Stimulated activated CD4-positive, alpha-beta T cell treated with anti-CD3 and anti-CD28 coated beads, Interleukin-2, amount 100 ng/mL, for 4 hours (primary cell): ENCODE measurements at places on chromosomes 13 and 19.

DNA sequence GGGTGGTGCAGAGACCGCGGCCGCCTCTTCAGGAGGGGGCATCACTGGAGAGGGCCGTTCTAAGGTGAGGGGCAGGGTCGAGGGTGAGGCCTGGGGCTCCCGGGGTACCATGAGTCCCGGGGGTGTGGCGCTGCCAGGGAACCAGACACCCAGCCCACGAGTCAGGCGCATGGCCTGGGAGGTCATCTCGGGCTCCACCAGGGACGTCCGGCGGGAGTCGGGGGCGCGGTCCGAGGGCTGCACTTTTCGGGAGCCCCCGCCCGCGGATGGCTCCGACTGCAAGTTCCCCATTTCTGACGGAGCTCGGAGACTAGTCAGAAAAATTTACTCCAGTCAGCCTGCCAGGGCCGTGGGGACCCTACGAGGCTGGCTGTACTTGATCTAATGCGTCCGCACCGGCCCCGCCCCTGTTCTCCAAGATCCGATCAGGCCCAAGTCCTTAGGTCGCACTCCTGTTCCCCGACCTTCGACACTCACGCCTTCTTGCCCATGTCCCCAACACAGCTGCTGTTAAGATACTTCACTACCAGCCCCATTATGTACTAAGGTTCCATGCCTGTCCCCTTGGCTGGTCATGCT, 774 bp downstream of the GGN start:
- DNase-seq, result no peak

DNA sequence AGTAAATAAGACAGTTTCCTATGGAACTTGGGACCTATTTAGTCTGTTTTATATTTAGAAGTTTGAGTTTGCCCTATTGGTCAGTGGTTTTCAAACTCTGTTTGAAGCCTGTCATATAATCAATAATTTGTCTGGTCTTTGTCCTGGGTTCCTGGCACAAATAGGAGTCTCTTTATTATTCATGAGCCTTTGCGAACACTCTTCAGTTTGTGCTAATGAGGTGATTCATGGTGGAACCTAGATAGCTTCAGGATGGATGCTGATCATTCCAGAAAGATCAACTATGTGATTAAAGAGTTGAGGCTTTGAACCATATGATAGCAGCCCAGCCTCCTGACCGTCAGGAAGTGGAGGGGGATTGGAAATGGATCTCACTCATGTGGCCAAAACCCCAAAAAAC, 10.0 kb upstream of the VWA8 start:
- DNase-seq, result no peak

- no peak for DNase-seq
Observed at GRCh38 chr19:11404588-11405222, 14.4 kb downstream of the RGL3 start.

GRCh38 chr19:13461536-13461935, 44.7 kb downstream of the CACNA1A start:
- no peak for DNase-seq

DNA sequence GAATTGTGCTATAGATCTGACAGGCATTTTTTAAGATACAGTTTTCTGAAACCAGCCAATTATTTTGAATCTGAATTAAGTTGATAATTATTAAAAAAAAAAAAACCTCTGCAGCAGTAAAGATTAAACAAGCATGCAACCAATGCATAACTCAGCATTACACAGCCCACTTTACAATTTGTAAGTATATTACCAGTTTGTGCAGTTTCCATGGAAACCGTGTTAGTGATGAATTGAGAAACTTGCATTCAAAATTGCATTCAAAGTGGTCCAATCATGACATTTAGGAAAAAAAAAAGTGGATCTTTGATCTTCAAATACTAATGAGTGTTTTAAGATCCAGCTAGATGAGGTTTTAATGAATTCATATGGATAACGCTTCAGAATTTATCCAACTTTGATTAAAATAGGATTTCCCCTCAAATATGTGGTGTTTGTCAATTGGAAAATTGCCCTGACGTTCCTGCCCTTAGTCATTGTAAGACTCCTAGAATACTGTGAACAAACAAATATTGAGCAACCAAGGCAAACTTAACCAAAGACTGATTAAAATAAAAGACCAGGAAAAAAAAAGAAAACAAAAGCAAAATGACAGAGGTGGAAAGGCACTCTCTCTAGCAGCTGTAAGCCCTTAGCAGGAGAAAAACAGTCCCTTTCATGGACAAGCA, 314.8 kb upstream of the MAB21L1 start:
- no peak for DNase-seq

DNA sequence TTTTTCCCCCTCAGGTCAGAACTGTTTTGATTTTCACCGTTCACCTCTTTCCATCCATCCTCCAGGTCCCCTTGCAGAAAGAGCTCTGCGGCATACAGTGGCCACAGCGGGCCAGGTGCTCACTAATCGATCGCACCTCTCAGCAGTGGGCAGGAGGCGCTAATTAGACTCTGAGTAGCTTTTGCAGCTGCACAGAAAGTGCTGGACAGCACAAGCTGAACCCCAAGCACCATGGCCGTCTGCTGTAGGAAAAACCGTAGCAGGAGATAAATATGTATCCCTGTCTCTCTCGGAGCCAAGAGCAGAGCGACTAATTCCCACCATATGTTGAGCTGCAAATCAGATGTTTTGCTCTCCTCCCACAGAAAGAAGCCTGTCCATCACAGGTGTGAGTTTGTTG, 54.4 kb downstream of the PEX11G start:
- no peak for DNase-seq

DNA sequence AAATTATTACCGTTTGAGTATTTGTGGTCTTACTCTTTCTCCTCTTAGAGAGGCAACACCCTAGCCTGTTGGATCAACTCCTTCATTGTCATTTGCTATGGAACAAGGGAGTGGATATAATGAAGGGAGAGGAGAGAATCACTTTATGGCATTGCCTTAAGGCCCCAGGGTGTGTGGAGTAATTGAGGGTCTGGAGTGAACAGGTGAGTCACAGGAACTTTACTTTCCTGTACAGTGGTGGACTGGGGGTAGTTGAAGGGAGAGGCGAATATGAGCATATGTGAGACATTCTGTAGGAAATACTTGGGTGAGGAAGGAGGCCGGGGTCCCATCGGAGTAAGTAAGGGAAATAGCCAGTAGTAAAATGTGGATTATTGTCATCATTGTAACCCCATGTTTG, 17.0 kb downstream of the DGKH start:
- DNase-seq, result no peak

GRCh38 chr13:111429064-111429558, 108.7 kb downstream of the TEX29 start:
- peak; percentile 7 for DNase-seq

- DNase-seq, result no peak
Observed at GRCh38 chr13:64054321-64054720, 2638.7 kb upstream of the PCDH20 start.

- DNase-seq, result peak; percentile 6
Observed at GRCh38 chr19:28468701-28469459, 744.1 kb downstream of the UQCRFS1 start.

DNA sequence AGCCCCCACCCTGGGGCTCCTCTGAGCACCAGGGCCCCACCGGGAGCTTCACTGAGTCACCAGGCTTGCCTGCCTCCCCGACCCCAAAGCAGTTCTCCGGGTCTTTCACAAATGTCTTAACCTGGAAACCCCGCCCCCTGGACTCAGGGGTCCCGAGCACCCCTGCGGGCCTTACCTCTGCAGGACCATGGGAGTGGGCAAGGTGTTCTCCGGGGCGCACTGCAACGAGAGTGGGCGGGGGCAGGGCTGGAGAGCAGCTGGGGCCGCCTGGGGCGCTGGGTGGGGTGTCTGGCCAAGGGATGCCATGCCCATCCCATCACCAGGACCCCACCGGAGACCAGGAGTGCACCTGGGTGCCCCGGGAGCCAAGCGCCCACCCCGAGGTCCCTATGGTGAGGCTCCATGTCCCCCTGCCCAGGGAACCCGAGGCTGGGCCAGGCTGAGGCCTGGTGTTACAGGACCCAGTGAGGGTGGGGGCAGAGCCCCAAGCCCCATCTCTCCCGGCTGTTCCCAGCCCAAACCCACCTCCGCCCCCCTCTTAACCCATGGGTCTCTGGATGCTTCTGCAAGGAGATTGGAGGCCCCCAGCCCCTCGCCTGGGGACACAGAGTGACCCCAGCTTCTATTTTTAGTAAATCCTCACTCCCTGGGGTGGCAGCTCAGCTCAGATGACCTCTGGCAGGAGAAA, 10.9 kb downstream of the MKNK2 start:
- no peak for DNase-seq

DNA sequence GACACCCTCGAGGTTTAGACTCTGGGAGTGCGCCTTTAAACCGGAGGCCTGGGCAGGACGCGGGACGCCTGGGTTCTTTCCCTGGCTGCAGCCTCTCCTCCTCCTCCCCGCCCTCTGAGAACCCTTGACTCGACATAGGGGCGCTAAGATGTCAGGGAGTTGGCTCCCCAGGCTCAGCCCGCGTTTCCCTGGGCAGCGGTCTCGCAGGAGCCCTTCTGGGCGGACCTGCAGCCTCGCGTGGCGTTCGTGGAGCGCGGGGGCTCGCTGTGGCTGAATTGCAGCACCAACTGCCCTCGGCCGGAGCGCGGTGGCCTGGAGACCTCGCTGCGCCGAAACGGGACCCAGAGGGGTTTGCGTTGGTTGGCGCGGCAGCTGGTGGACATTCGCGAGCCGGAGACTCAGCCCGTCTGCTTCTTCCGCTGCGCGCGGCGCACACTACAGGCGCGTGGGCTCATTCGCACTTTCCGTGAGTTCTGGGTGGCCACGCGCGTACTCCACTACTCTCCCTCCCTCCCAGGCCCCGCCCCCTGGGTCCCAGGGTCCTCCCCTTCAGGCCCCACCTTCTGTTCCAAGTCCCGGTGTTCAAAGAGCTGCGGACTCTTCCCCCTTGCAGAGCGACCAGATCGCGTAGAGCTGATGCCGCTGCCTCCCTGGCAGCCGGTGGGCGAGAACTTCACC, 1.3 kb downstream of the ICAM5 start:
- DNase-seq, result peak; percentile 54

GRCh38 chr13:100517728-100518127, 70.9 kb downstream of the GGACT start:
- DNase-seq, result no peak

GRCh38 chr19:38713227-38713649, 31.0 kb downstream of the CAPN12 start:
- DNase-seq, result no peak

DNA sequence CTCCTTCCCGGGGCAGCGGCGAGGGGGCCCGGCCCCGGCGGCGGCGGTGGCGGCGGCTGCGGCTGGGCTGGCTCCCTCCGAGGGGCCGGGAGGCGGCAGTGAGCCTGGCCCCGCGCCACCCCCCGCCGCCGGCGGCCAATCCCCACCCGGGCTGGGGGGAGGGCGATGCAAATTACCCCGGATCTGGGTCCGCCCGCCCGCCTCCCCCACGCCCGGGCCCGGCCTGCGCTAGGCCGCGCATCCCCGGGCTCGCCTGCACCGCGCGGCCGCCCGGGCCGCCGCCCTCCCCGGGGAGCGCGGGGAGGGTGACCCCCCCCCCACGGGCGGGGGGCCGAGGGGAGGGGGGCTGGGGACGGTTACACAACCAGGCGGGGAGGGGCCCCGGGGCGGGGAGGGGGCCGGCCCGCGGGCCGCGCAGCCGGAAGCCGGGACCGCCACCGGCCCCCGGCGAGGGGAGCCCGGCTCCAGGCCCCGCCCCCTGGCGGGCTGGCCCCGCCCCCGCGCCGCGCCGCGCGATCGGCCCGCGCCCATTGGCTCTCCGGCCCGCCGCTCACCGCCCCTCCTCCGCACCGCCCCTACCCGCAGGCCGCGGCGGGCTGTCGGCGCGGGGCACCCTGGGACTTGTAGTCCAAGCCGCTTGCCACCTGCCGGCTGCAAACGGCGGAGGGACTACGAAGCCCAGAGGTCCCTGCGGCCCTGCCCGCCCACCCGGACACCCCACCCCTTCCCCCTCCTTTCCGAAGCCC, 1.1 kb downstream of the ZBTB7A start:
- peak; percentile 96 for DNase-seq

DNA sequence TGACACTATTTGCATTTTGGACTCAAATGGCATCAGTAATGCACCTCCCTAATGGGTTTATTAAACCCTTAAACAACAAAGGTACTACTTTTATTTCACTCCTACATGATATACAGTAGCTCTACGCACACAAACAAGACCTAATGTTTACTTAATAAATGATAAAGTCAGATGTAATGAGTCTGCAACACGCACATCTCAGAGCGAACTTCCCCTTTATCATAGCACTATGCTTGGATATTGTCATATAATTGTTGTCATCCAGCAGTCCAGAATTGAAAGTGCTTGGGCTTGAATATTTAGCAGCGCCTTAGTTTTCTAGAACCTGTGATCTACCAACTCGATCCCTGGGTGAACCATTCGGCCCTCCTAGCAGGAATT, 772 bp downstream of the PARP4 start:
- DNase-seq, result no peak

- no peak for DNase-seq
Observed at GRCh38 chr13:36965767-36966166, 33.4 kb downstream of the ALG5 start.

- peak; percentile 64 for DNase-seq
Observed at GRCh38 chr13:40388617-40389016, 277.8 kb downstream of the FOXO1 start.

DNA sequence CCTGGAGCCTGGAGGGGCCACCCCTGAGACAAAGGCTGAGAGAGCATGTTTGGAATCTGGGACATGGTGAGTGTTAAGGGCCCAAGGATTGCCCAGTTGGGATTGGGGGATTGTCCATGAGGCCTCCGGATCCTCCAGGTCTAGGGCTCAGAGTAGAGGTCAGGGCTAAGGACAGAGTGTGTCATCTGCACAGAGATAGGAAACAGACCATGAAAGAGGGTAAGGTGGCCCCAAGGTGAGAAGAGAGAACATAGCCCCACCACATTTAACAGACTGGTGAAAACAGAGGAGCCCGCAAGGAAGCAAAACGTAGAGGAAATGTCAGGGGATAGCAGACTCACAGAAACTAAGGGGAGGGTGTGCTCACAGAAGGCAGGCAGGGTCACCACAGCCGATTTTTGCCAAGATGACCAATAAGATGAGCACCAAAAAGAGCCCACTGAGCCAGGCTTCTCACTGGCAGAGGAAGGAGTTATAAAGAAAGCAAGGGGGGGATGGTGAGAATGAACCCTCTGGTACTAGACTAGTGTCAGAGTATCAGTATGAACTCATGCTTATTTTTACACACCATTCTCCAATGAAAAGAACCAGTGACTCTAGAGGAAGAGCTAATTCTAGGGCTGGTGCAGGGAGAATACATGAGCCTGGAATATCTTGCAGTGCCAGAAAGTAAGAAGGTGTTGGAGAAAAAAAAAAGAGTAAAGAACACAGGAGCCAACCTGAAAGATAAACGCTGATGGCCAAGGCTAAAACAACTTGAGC, 17.5 kb downstream of the DYRK1B start:
- DNase-seq, result no peak

DNA sequence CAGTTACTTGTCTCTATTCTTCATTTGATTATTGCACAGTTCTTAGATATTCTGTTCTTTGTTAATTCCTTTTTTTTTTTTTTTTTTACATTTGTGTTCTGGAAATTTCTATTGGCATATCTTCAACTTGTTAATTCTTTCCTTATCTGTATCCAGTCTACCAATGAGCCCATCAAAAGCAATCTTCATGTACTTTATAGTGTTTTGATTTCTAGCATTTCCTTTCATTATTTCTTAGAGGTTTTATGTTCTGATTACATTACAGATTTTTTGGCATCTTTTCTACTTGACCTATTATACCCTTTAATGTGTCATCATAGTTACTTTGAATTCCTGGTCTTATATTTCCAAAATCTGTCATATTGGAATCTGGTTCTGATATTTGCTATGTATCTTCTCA, 2194.8 kb downstream of the PCDH9 start:
- no peak for DNase-seq
